KG1 (cell line): ENCODE measurements at places on chromosomes 1 and 21.

GRCh38 chr1:24923485-24924113 is 6.5 kb downstream of the RUNX3 start:
- DNase-seq, result no peak

DNA sequence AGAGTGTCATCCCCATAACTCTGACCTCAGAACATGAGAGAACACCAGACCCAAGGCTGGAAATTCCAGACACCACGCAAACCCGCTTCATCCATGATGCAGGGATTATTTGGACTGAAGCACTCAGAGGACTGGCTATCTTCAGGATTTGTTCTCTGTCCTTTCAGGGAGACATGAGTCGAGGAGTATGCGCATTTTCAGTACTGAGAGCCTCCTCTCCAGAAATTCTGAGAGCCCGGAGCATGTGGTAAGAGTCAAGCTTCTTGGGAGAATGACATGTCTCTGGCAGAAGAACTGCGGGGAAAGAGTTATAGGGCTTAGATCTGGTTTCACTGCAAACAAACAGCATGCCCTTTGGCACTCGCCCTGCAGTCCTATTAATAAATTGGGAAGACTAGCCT is 6.9 kb downstream of the LAX1 start:
- no peak for DNase-seq

DNA sequence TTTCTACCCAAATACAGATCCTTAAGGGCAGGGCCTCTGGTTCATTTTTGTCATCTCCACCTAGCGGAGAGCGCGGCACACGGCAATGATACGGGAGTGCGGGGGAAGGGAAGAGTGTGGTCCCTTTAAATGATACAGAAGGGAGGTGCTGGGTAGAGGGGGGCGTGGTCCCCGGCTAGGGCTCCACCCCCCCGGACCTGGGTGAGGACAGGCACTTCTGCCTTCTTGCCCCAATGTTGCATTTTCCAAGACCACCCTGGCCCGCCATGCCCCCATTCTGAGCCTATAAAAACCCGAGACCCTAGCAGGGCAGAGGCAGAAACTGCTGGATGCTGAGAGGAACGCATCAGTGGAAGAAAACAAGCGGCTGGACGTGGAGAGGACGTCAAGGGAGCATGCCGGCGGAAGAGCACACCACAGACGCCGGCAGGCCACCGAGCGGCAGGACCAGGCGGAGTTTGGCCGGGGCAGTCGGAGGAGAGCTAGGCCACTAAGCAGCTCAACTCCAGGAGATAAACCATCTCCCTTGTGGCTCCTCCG is 30.0 kb downstream of the LRRC3 start:
- DNase-seq, result no peak

GRCh38 chr1:235426680-235427079 is 59.5 kb downstream of the TBCE start:
- DNase-seq, result no peak

- no peak for DNase-seq
Measured at GRCh38 chr1:81437649-81438048, 363.1 kb upstream of the ADGRL2 start.

DNA sequence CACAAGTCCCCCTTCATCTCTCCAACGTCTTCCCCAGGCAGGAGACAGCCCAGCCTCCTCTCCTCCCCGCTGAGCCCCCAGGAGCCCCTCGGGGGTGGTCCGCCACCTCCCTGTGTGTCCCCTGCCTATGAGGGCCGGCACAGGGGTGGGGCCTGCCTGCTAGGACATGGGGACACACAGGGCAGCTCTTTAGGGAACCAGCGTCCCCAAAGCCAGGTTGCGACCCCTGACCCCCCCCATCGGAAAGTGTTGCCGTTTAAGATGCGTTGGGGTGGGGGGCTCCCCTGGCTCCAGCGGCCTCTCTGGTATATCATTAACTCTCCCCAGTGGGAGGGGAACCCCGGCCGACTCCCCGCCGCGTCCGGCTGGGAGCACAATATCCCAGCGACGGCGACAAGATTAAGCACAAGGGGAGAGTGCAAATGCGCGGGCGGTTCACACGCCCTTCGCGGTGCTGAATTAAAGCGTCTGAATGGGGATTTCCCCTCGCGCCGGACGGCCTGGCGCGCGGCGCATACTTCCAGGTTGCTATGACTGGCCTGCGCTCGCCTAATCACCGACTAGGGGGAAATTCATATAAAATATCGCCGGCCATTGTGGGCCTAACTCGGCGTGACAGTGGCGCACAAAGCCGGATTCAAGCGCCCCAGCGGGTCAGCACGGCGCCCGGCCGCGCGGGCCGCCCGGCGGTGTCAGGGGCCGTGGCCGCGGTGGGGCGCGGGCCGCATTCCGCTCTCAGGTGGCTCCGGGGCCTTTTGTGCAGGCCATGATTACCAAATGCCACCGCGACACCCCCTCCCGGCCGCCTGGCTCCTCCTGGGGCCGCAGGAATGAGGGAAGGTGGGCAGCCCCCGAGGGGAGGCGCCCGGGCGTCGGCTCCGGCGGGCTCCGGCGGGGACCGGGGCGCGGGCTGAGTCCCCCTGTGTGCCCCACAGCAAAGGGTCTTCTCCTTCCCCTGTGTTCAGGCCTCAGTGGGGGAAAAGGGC is 30.9 kb downstream of the WNT3A start:
- no peak for DNase-seq

- no peak for DNase-seq
Measured at GRCh38 chr1:218763538-218763937, 410.1 kb upstream of the LYPLAL1 start.
